ENCODE measurements at places on chromosomes 16 and 17. TPM values are rescaled to one million over a fixed set of nuclear protein-coding genes. Genes with fewer than 3 reads are reported as not detected.

The ABCC11 gene
- total RNA-seq, result not detected

The EPN3 gene
- total RNA-seq, result 0.12 TPM

The BRICD5 gene
- 30.2 TPM for total RNA-seq

The TP53TG3F gene
- not detected for total RNA-seq

The NOB1 gene
- total RNA-seq, result 22.7 TPM

The UNC13D gene
- 2.4 TPM for total RNA-seq

The DOC2B gene
- total RNA-seq, result 109 TPM

The HSD17B1 gene
- 4.1 TPM for total RNA-seq

The CMTM1 gene
- 5.0 TPM for total RNA-seq

The LGALS9C gene
- not detected for total RNA-seq

The IL21R gene
- total RNA-seq, result 0.86 TPM

The TM4SF5 gene
- total RNA-seq, result not detected

The SHISA9 gene
- total RNA-seq, result 96.6 TPM

The ZNF688 gene
- 18.7 TPM for total RNA-seq

The SMIM5 gene
- 0.20 TPM for total RNA-seq

The ITGAL gene
- total RNA-seq, result not detected

The GRAPL gene
- total RNA-seq, result not detected

The DNAI2 gene
- not detected for total RNA-seq

The RNPS1 gene
- total RNA-seq, result 220 TPM

The NOMO2 gene
- total RNA-seq, result 83.5 TPM

The TBX4 gene
- not detected for total RNA-seq

The CD300C gene
- not detected for total RNA-seq

The NUDT16L1 gene
- total RNA-seq, result 34.3 TPM

The RHBDF1 gene
- total RNA-seq, result 25.2 TPM

The MAP2K6 gene
- total RNA-seq, result 28.3 TPM

The OGFOD3 gene
- total RNA-seq, result 23.0 TPM

The CASKIN1 gene
- 31.6 TPM for total RNA-seq

The PHOSPHO1 gene
- total RNA-seq, result 0.22 TPM

The CRK gene
- total RNA-seq, result 46.4 TPM

The TMEM100 gene
- total RNA-seq, result 1.4 TPM

The FAM222B gene
- 44.0 TPM for total RNA-seq

The SCIMP gene
- not detected for total RNA-seq

The ABCA3 gene
- total RNA-seq, result 110 TPM

The TPSB2 gene
- total RNA-seq, result not detected

The SLC6A2 gene
- total RNA-seq, result not detected

The MEOX1 gene
- not detected for total RNA-seq

The SRCAP gene
- total RNA-seq, result 60.1 TPM

The GNG13 gene
- total RNA-seq, result not detected

The KRT12 gene
- not detected for total RNA-seq

The HBQ1 gene
- 1.5 TPM for total RNA-seq

The RAMP2 gene
- 4.6 TPM for total RNA-seq

The NFATC2IP gene
- 59.6 TPM for total RNA-seq

The CISD3 gene
- 3.2 TPM for total RNA-seq

The KLHL10 gene
- not detected for total RNA-seq

The TBC1D3G gene
- not detected for total RNA-seq

The GPR139 gene
- total RNA-seq, result not detected

The ADAP2 gene
- total RNA-seq, result 0.51 TPM

The NRN1L gene
- 1.0 TPM for total RNA-seq

The CNTNAP4 gene
- total RNA-seq, result 1.2 TPM

The MMP15 gene
- 69.9 TPM for total RNA-seq

The KCNH6 gene
- 4.1 TPM for total RNA-seq

The MLLT6 gene
- 59.8 TPM for total RNA-seq

The TMIGD1 gene
- not detected for total RNA-seq

The IL34 gene
- 0.42 TPM for total RNA-seq

The ENKD1 gene
- total RNA-seq, result 19.0 TPM

The TTYH2 gene
- 121 TPM for total RNA-seq

The TNFSF13 gene
- not detected for total RNA-seq

The ACAP1 gene
- not detected for total RNA-seq

All from glutamatergic neuron (in vitro differentiated cells).